Dermis blood vessel endothelial cell (primary cell): ENCODE measurements at places on chromosomes 12 and 14. TPM values are rescaled to one million over a fixed set of nuclear protein-coding genes. Genes with fewer than 3 reads are reported as not detected.
A peak's percentile ranks its signal among the peaks of the same experiment; 100 is the strongest.

The TPPP2 gene
- total RNA-seq = not detected in 2 replicates

The GPRC5D gene
- 0.17 TPM in 1 of 2 replicates, not detected in the other for total RNA-seq

The LRRC10 gene
- not detected in 2 replicates for total RNA-seq

The GLIPR1L2 gene
- 0.05 and 1.2 TPM in 2 replicates for total RNA-seq

The HSPB8 gene
- total RNA-seq = 3.4 and 5.1 TPM in 2 replicates

The TAS2R50 gene
- 2.3 and 3.6 TPM in 2 replicates for total RNA-seq

The TAS2R14 gene
- 0.74 and 2.0 TPM in 2 replicates for total RNA-seq

DNA sequence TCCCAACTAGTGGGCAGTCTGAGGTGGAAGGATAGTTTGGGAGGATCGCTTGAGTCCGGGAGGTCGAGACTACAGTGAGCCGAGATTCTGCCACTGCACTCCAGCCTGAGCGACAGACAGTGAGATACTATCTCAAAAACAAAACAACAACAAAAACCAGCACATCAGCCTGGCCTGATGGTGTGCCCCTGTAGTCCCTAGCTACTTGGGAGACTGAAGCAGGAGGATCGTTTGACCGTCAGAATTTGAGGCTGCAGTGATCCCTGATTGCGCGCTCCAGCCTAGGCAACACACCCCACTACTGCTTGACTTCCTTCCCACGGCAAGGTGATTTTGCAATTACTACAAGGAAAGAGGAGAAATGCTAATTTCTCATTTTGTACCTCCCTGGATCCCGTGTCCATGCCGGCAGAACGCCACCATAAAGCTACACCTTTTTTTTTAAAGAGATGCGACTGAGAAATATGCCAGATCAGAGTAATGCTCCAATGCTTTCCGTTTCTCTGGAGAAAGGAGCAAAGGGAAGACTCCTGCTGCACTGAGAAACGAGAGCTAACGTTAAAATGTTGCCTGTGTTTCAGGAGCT, 672 bp upstream of the SCFD1 start:
- peak; percentile 48 for DNase-seq

- no peak for DNase-seq
Measured at GRCh38 chr14:34201909-34202637, 251.2 kb upstream of the EGLN3 start.

GRCh38 chr12:105587237-105587636, 256.7 kb downstream of the C12orf75 start:
- peak; percentile 95 for DNase-seq

DNA sequence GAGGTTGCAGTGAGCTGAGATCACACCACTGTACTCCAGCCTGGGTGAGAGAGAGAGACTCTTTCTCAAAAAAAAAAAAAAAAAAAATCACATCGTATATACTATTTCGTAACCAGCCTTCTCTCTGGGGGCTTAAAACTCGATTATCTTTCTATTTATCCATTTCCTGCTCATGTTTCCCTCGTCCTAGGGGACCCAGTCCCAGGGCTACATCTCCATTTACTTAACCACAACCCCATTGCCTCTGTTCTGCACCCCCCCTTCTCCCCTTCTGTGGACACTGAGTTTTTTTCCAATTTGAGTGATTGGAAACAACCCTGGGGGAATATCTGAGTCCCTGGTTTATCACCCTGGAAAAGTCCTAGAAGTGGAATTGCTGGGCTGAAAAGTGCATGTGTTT, 36.2 kb upstream of the YY1 start:
- no peak for DNase-seq

- no peak for DNase-seq
Measured at GRCh38 chr12:11939223-11939622, 131.5 kb upstream of the BCL2L14 start.

DNA sequence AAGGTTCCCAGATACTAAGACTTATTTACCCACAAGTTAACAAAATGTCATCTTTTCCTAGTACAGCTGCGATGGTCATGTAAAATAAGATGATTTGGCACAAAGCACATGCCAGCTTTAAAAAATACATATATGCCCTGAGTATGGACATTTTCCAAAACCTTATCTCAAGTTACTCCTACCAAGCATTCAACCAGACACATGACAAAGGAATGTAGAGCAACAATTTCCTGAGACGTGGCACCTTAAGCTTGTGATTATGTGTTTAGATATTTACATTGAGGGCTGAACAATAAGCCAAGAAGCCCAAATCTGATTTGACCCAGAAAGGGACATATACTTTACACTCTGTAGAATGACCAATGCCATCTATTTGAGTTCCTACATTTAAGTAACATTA, 24.5 kb upstream of the OVCH1 start:
- peak; percentile 13 for DNase-seq

DNA sequence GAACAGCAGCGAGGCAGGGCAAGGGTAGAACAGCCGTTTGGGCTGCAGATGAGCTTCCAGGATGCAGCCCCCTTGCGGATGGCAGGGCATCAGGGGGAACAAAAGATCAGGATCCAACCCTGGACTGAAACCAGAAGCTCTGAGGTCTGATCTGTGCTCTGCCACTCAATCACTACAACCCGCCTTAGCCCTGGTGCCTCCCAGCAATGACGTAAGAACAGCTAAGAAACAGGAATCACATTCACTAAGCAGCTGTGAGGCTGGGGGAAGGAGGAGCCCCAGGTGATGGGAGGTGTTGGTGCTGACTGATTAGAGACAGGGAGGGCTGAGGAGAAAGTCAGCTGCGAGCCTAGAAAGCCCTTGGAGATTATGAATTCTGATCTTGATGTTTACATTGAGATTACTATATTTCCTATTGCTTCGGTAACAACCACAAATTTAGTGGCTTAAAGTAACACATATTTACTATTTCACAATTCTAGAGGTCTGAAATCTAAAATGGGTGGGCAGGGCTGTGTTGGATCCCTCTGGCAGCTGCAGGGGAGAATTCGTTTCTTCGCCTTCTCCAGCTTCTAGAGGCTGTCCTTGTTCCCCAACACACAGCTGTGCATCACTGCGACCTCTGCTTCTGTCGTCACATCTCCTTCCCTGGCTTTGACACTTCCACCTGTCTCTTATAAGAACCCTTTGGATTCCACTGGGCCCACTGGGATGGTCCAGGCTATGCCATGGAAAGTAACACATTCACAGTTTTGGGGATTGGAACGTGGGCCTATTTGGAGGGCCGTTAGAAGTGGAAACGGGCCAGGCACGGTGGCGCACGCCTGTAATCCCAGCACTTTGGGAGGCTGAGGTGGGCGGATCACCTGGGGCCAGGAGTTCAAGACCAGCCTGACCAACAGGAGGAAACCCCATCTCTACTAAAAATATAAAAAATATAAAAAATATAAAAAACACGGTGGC, 6.1 kb upstream of the CD9 start:
- DNase-seq = peak; percentile 65

DNA sequence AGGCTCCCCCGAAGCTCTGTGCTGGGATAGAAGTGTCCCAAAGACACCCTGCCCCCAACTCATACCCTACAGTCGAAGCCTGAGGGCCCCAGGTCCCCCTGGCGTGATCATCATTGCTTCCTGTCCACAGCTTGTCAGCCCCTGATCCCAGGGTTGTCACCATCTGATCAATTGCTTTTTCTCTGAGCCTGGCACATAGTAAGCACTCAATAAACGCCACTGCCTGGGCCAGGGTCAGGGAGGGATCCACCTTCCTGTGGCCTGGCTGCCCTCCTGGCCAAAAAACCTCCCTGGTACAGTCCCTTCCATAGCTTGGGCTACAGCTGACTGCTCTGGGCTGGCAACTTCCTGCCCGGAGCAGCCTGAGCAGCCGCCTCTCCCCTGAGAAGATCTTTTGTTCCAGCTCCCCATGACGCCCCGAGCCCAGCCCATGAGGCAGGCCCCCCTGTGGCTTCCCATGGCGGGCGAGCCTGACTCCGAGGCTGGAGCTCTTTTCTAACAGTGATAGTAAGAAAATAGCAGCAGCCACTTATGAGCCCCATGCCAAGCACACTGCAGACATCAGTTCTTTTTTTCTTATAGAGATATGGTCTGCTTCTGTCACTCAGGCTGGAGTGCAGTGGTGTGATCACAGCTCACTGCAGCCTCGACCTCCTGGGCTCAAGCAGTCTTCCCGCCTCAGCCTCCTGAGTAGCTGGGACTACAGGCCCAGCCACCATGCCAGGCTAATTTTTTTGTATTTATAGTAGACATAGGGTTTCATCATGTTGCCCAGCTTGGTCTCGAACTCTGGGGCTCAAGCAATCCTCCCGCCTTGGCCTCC, 6.5 kb downstream of the SH2B3 start:
- DNase-seq = peak; percentile 67

- no peak for DNase-seq
Measured at GRCh38 chr12:121871467-121871866, 12.8 kb upstream of the HPD start.

GRCh38 chr12:26345471-26346003, 150.2 kb downstream of the SSPN start:
- no peak for DNase-seq

GRCh38 chr14:99119554-99120525, 152.2 kb downstream of the BCL11B start:
- DNase-seq = no peak

GRCh38 chr12:78239544-78239943, 408.9 kb downstream of the NAV3 start:
- no peak for DNase-seq

DNA sequence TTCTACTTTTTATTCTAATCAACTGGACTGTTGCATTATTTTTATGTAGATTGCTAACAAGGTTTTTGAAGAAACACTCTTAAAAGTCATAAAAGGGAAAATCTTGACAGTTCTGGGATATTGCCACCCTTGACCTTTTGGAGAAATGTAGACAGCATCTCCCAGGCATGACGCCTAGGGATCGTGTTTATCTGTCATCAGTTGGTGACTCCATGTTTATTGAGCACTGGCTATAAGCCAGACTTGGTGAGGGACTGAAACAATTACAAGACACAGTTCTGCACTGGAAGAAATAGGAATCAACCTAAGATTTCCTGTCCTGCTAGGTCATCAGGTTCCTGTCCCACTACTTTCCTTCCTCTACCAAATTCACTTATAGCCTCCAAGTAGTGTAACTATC, 34.5 kb downstream of the HMGA2 start:
- peak; percentile 67 for DNase-seq

- DNase-seq = peak; percentile 30
Measured at GRCh38 chr14:92759300-92759678, 10.9 kb upstream of the LGMN start.

DNA sequence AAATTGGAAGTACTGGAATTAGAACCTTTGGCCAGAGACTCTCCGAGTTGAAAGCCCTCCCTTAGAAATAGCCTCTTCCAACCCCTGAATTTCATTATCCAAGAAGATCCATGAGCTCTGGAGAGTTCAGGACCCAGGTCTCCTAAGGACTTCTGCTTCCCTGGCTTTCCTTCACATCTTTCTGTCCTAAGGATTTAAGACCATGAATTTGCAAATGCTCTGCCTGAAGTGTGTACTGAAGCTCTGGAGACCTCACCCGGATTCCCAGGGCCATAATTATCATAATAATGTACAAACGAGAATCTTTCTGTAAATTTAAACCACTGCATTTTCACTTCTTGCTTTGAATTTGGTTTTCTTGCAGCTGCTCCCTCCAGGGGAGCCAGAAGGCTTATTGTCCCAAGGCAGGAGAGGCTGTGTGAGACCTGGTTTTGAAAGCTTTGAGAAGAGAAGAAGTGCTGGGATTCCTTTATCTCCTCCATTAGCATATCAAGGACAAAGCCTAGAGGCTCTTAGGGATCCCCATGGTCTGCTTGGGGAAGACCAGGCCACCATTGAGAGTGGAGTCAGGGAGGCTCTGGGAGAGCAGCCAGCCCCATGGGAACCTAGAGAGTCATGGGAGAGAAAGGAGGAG, 41.1 kb downstream of the GLRX5 start:
- DNase-seq = no peak

- no peak for DNase-seq
Measured at GRCh38 chr12:4303750-4304149, 17.3 kb upstream of the TIGAR start.

DNA sequence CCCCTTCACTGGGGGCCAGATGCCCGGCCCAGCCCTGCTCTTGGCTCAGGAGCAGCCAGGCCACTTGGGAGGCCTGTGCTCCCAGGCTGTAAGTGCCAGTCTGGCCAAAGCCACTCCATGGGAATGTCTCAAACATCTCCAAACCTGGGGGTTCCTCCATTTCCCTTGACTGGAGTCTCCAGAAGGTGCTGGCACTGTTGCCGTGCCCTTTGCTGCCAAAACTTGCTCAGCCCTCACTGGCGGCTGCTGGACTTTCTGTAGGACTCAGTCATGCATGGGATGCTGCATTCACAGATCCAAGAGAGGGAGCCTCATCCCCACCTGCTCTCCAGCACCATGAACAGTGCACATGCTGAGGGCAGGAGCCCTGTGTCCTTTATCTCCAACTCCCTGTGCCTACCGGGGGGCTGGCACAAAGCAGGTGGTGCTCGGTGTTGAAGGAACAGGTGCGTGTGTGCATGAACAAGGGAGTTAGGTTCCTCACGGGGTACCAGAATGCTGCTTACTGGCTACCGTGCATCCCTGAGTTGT, 9.6 kb upstream of the OTUB2 start:
- no peak for DNase-seq

DNA sequence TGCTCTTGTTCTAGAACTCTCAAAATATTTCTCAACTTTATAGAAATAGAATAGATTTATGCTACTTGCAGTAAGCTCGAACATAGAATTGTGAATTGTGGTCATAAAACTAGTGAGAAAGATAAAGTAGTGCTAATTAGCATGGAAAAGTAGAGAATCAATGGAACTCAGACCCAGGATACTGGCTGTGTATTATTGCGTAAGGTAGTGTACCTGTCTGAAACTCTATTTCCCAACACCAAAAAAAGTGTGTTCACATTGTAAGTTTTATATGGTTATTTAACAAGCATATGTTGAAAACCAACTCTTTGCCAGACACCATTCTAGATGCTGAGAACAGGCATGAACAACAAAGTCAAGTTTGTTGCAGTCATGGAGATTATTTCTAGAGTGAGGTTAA, 720.5 kb upstream of the ATXN7L3B start:
- DNase-seq = no peak

DNA sequence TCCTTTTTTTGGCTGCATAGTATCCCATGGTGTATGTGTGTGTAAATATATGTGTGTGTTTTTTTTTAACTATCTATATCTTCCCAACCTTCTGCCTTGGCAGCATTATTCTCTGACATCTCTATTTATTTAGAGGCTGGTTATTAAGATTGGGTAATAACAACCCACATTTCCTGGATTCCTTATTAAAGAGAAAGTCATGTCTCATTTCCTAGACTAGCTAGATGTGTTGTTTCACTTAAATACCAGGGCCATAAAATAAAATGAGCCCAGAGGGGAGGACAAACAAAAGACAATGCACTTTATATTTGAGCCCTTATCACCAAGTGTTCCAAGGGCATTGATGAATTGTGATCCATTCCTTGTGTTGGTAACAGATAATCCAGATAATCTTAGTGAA, 169.1 kb downstream of the SLC5A8 start:
- no peak for DNase-seq
